ENCODE measurements at places on chromosomes 5 and 9. TPM values are rescaled to one million over a fixed set of nuclear protein-coding genes. Genes with fewer than 3 reads are reported as not detected.
A peak's percentile ranks its signal among the peaks of the same experiment; 100 is the strongest.

GRCh38 chr9:38417003-38417945 lies 7.0 kb downstream of the IGFBPL1 start:
- H3K4me3 ChIP-seq = no peak overlapping the region
- no peak overlapping the region for H3K27ac ChIP-seq
- H3K4me1 ChIP-seq = no peaks in the 10 kb centered on the region

The ADGRD2 gene
- not detected for total RNA-seq

- no peak overlapping the region for H3K4me3 ChIP-seq
- no peaks in the 10 kb centered on the region for H3K36me3 ChIP-seq
- H3K27ac ChIP-seq = no peak overlapping the region
- H3K4me1 ChIP-seq = no peaks in the 10 kb centered on the region
Measured at GRCh38 chr5:133123297-133123696, 71.5 kb downstream of the HSPA4 start.

The AGGF1 gene
- total RNA-seq = 15.7 TPM

DNA sequence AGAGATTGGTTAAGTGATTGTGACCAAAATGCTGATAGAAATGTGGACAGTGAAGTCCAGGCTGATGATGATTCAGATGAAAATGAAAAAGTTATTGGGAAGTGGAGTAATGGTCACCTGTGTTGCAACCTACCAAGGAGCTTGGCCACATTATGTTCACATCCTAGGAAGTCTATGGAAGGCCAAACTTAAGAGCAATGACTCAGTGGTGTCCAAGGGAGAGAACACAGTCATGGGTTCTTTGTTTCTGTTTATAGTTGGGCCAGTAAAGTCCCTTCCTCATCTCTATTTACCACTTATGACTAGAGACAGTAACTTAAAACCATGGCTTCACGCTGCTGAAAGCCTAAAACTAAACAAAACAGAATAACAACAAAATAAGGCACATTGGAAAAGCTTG lies 555.3 kb upstream of the DAB2 start:
- H3K4me1 ChIP-seq = no peaks in the 10 kb centered on the region
- DNase-seq = no peak
- no peak overlapping the region for H3K27ac ChIP-seq
- H3K27me3 ChIP-seq = no peaks in the 10 kb centered on the region
- no peak overlapping the region for H3K4me3 ChIP-seq

DNA sequence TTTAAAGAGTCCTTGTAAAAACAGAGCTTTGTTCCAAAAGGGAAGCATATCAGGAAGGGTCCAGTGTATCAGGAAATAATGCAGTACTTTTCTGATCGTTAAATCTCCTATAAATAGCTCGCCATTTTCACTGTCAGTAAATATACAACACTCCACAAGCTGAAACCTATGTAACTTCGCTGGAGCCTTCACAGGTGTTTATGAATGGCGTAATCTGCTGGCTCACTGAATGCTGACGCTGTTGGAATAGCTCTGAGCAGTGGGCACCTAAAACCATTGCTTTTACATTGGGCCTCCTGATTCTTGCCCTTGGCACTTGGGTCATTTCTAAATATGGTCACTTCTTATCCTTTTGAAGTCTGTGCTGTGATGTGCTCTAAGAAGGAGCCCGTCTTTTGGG lies 4.3 kb downstream of the SHC3 start:
- peaks cover 18% of the 10 kb centered on the region for H3K27me3 ChIP-seq
- DNase-seq = no peak
- H3K4me1 ChIP-seq = no peaks in the 10 kb centered on the region
- H3K27ac ChIP-seq = no peak overlapping the region
- H3K36me3 ChIP-seq = no peaks in the 10 kb centered on the region
- no peak overlapping the region for H3K4me3 ChIP-seq

DNA sequence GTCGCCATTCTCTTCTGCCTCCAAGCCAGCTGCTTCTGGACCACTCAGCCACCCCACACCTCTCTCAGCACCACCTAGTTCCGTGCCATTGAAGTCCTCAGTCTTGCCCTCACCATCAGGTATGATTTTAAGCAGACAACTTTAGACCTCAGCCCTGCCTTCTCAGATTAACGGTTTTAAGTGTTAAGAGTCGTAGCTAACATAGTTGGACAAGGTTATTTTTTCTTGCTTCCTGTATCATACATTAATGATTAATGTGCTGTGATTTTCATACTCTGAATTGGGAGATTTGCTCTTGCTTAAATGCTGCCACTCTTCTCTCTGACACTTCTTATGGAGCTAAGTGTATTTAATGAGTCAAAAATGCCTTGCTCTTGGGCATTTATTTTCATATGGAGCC lies 20.8 kb downstream of the NUP214 start:
- no peaks in the 10 kb centered on the region for H3K4me1 ChIP-seq
- no peak for DNase-seq
- H3K4me3 ChIP-seq = no peak overlapping the region
- H3K36me3 ChIP-seq = peaks cover 86% of the 10 kb centered on the region
- H3K27me3 ChIP-seq = no peaks in the 10 kb centered on the region
- H3K27ac ChIP-seq = no peak overlapping the region

DNA sequence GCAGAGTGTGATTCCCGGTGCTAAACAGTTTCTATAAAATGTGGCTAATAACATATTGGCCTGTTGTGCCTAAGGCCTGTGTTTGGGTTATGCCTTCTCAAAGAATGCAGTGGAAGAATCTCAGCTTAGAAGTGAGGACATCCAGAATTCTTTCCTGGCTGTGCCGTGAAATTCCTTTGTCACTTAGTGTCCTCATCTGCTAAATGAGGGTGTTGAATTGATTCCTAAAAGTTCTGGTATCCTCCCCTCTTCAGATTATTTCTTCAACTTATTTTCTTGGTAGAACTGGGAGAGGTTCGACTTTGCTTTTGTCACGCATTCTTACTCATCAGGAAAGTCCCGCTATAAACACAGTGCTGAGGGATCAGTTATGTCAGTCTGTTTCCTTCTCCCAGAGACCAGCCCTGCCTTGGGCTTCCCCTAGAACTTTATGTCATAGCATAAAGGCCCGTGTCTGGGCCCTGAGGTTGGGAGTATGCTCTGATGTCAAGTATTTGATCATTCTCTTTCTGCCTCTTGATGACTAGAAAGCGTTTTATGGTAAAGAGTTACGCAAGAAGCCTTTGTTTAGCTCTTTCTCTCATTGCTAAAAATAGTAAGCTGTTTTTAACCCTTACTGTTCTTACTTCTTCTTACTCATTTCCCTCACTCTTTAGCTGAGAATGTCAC lies 29.5 kb downstream of the MTAP start:
- peak overlapping the region; percentile 37 for H3K27ac ChIP-seq
- no peaks in the 10 kb centered on the region for H3K27me3 ChIP-seq
- no peak for DNase-seq

The MLANA gene
- not detected for total RNA-seq

Measured in right atrium auricular region (tissue), 2 donors.